ENCODE measurements at places on chromosomes 11 and 22.
A peak's percentile ranks its signal among the peaks of the same experiment; 100 is the strongest.

DNA sequence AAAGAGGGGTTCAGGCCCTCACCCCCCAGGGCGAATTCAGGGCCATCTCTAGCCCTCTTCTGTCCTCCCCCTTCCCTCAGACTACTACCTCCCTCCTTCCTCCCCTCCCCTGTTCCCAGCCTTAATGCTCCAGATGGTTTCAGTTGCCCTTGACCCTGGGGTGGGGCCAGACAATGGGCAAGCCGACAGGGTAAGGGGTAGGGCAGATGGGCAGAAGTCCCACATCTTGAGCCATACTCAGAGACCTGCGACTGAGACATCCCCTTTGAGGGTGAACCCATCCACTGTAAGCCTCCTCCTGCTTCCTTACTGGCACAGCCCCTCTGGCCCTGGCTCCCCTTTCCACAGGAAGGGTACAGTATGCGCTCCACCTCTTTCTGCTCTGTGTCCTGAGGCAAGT, 1.9 kb downstream of the RHBDD3 start:
- no peak for DNase-seq

DNA sequence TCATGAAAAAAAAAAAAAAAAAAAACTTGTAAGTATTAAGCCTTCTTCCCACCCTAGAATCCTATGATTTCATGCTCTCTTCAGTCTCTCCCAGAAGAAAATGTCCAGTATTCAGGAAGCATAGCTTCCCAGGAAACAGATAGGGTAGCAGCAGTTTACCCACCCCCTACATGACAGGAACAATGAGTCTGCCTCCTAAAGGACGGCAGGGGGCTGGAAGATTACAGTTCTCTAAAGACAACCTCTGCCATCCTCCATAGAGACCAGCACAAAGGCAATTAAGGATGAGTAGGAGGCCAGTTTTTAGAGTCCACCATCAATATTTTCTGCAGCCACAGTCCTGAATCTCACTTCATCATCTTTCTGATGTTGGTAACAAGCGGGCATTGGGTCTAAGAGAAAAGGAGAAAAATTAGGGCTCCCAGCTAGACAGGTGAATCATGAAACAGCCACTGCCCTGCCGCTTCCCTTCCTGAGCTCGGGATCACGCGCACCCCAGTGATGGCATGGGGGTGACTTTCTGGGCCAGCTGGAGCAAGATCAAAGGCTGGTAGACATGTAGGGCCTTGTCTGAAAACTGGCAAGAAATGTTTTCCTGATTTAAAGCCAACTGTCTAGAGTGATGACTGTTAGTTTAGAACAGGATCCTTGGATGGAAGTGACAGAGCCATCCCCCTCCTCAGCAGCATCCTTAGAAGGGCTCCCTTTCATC, 322.8 kb downstream of the LARGE1 start:
- DNase-seq = no peak

GRCh38 chr22:25021409-25021808, 68.9 kb downstream of the KIAA1671 start:
- no peak for DNase-seq

DNA sequence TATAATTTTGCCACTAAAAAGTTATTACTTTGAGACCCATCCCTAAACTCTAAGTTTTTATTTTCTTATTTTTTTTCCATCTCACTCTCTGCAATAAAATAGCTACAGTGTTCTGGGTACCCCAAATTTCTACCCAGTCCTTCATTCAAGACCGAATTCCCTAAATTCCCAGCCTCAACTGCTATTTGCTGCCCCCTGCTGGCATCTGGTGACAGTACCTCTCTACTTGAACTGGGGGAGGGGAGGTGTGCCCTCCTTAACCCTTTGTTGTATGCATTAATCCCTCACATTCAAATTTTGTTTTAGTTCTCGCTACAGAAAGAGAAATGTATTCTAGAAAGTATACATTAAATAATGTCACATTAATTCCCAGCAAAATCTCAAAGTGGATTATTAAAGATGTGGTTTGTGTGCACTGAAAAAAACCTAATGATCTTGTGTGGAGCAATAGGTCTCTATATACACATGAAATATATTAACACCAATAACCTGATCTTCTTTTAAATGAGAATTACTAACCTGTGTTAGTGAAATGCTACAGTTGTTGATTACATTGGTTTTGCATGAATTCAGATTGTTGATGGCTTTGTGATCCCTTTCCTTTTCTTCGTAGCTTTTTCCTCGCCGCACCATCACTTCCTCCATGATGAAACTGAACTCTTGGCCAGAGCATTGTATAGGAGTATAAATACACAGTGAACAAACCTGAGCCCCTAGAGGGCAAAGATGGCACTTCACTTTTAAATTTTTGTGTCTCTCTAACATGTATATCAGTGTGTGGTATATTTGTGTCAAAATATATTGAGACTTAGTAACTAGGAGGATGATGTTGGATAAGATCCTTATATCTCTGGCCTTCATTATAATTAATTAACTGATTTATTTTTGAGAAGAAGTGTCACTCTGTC, 590.0 kb downstream of the METTL15 start:
- DNase-seq = no peak

GRCh38 chr11:66883016-66883965, 26.4 kb downstream of the LRFN4 start:
- DNase-seq = peak; percentile 43

DNA sequence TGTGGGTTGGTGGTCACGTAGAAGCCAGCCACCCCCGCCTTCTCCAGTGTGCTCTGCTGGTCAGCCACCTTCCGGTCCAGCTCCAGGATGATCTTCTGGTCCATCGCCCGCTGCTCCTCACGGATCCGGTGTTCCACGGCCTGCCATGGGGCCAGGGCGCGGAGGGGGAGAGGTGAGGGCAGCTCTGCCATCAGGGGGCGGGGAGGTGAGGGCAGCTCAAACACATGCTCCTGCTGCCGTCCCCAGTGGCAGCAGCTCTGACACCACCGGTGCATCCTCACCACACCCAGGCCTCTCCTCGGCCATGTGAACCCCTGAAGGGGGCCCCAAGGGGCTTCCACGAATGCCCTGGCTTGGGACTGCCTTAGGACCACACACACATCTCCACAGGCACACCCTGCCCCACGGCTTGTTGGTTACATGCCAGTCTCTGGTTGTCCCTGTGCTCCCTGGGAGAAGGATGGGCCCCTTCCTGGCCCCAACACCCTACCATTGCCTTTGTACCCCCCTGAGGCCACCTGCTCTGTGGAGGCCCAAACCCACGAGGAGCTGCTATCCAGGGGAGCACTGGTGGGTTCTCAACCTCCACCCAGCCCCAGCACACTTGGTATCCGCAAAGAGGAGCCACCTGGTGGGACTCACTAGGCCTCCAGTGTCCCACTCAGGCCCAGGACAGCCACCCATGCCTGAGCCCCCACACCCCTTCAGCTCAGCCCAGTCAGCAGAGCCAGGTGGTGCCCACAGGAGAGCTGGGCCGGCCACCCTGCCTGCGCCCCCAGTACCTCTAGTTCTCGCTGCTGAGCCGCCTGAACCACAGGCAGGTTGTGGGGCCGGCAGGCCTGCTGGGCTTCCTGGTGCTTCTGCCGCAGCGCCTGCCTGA, 4.3 kb downstream of the DGCR6L start:
- DNase-seq = no peak

- DNase-seq = no peak
Measured at GRCh38 chr11:47111318-47111804, 65.3 kb downstream of the ARFGAP2 start.

- DNase-seq = peak; percentile 13
Measured at GRCh38 chr11:10305262-10305963, 540 bp downstream of the ADM start.

GRCh38 chr11:65932558-65932919, 12.7 kb upstream of the TSGA10IP start:
- no peak for DNase-seq

- no peak for DNase-seq
Measured at GRCh38 chr22:45320357-45320976, 10.7 kb downstream of the FAM118A start.

DNA sequence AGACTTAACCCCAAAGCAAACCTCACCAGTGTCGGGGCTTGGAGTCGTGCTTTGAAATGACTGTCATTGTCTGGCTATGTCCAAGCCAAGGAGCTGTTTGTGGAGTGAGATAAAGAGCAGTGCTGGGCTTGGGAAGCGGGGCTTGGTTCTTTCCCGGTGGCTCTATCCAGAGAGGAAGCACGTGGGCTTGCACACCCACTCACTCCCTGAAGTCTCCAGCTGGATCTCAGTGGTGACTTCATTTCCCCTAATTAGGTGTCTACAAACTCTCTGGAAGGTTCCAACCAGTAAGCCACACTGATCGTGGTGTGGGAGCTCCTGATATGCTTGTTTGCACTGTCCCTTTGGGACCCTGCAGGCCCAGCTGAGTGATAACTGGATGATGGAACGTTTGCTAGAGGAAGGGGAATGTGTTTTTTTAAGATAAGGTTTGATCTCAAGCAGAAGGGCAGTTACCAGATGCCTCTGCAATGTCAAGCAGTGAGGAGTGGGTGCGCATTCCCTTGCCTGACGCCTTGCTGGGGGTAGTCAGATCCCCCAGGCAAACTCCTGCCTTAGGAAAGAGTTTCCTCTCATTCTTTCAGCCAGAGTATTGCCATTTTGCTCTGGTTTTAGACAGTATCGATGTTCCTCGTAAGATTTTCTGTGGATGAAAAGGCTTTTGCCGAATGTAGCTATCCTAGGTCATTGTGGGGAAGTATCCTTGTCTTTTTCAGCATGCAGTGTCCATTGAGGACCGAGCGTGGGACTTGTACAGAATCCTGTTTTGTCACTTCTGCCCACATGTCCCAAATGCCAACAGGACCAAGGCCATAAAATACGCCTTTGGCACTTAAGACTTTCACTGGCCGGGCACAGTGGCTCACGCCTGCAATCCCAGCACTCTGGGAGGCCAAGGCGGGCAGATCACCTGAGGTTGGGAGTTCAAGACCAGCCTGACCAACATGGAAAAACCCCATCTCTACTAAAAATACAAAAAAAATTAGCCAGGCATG, 90.9 kb downstream of the MICAL2 start:
- no peak for DNase-seq

- DNase-seq = no peak
Measured at GRCh38 chr11:133214646-133215045, 317.7 kb downstream of the OPCML start.

DNA sequence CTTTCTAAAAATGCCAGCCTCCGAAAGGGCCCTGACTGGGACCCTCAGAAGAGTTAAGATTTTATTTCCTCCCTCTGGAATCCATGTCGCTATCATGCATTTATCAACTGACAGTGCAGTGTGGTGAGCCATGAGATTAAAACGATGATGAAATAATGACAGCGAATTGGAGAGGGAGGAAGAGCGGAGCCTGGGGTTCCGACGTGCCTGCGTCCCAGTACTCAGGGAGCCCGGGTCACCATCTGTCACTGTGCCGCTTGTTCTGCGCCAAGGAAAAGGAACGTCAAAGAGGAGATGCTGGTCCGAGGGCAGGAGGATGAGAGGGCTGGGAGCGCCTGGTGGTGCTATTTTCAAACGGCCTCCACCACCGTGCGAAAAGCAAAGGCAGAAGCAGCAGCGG, 46.2 kb downstream of the MACROD1 start:
- no peak for DNase-seq

- DNase-seq = no peak
Measured at GRCh38 chr11:13672576-13673210, 4.2 kb downstream of the FAR1 start.

DNA sequence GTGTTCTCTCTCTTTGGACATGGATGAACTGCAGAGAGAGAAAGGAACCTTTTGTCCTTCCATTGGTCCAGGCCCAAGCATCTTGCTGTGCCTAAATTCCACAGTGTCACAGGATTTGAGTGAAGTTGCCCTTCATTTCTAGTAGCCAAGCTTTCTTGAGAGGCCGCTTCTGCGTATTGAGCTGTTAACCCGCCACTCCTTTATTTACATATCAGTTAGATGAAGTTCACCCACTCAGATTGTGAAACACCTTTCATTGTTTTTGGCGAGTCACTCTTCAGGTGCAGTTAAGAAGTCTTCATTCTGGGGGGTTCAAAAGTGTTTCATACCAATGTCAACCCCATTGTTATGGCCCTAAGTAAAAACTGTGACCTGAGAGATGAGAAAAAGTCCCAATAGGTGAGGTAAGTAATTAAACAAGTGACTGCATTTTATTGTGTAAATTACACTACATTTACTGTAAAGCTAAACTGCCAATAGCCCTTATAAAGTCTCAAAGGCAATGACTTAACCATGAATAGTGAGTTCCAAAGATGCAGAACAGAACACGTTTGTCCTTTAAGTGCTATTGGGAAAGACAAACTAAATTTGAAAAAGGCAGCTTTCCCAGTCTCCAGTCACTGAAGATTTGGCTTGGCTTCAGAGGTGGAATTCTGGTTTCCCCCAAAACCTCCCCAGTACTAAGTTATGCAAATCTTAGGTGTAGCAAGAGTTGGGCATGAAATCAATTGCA, 61.0 kb downstream of the APIP start:
- no peak for DNase-seq

- DNase-seq = no peak
Measured at GRCh38 chr22:29932136-29932535, 49.2 kb downstream of the MTMR3 start.

DNA sequence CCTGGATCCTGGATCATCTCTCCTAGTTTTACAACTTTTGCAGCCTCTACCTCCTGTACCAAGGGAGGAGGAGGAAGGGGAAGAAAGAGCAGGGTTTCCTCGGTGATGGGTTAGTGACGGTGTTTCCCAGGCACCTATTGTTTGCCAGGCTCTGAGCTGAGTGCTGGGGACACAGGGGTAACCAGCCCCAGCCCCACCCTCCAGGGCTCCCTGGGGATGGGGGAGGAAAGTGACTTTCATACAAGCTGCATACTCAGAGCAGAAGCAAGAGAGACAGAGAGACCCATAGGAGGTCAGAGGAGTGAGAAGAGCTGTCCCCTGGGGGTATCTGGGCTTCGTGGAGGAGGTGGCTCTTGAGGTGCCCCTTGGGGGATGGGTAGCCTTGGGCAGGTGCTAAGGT, 89.4 kb upstream of the THY1 start:
- no peak for DNase-seq

DNA sequence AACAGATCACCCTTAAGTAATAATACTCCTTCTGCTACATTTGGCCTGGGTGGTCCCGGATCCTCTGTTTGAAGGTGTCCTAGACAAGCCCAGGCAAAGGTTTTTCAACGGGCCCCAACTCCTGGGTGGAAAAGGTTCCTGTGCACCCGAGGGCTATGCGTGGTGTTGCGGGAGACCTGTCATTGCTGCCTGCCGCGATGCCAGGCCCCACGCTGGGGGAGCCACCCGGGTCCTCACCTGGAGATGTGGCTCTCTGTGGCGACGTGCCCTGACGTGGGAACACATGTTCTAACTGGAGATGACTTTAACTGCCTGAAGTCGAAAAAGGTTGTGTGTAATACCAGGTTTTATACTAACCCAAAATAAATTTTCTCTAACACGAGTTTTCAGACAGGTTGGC, 467.1 kb downstream of the NTM start:
- no peak for DNase-seq

- DNase-seq = no peak
Measured at GRCh38 chr11:121881806-121882205, 234.2 kb downstream of the BLID start.

DNA sequence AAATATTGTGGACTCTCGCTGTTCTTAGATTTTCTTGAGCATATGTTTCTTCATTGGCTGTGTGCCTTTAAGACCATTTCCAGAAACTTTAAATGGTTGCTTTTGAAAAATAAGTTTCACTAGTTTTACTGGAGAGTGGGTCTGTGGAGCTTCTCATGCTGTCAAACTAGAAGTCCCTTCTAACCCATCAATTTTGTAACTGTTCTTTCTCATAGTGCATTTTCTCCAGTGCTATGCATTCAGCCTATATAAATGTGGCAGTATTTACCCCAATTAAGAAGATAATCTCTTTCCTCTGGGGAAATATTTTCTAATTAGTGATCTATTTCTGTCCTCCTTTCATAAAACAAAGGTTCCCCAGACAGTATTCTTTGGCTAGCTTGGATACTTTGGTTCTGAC, 97.9 kb upstream of the RRM1 start:
- DNase-seq = no peak

- no peak for DNase-seq
Measured at GRCh38 chr11:76491644-76492043, 46.8 kb downstream of the EMSY start.

Data from stimulated activated naive CD4-positive, alpha-beta T cell treated with Interleukin-2 at 50 U/mL for 16 hours (primary cell).